ENCODE measurements at places on chromosomes 13 and 19. TPM values are rescaled to one million over a fixed set of nuclear protein-coding genes. Genes with fewer than 3 reads are reported as not detected.

- no peak overlapping the region for H3K27ac ChIP-seq
- no peak for DNase-seq
Observed at GRCh38 chr13:48656608-48657007, 2.9 kb downstream of the CYSLTR2 start.

The C19orf85 gene
- total RNA-seq: not detected

The A1BG gene
- 2.0 TPM for total RNA-seq

The HIPK4 gene
- total RNA-seq: not detected

The COX7A1 gene
- total RNA-seq: not detected

Measured in activated CD4-positive, alpha-beta T cell treated with anti-CD3 and anti-CD28 coated beads, Interleukin-2, amount 10 ng/mL, durations not matched to agents 7 days and 5 days (primary cell).